ENCODE measurements at places on chromosomes 16 and 17. TPM values are rescaled to one million over a fixed set of nuclear protein-coding genes. Genes with fewer than 3 reads are reported as not detected.

- H3K4me3 ChIP-seq: no peak overlapping the region
- H3K36me3 ChIP-seq: peaks cover 18% of the 10 kb centered on the region
- no peak overlapping the region for H3K27ac ChIP-seq
- no peak for DNase-seq
These were observed 70.4 kb upstream of the CACNG5 start for GRCh38 chr17:66764506-66764905.

DNA sequence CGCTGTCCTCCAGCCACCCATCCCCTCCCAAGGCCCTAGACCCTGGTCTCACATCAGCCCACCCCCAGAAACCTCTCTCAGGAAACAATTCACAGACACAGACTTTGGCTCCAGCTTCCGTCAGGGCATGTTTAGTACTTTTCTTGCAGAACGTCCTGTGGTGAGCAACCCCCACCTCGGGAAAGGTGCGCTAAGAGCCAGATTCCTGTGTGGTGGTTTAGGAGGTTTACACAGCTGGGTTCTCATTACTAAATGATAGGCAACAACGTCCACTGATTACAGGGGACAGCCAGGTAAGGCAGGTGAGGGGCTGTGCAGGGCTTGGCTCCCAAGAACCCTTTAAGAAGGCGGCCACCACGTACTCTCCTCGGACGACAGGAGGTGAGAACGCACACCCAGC is 29.3 kb downstream of the KIFC3 start:
- H3K4me3 ChIP-seq: no peak overlapping the region
- no peak for DNase-seq
- H3K27ac ChIP-seq: no peak overlapping the region
- H3K27me3 ChIP-seq: no peaks in the 10 kb centered on the region
- no peaks in the 10 kb centered on the region for H3K4me1 ChIP-seq

GRCh38 chr17:81335773-81336157 is 40.7 kb upstream of the SLC38A10 start:
- no peaks in the 10 kb centered on the region for H3K4me1 ChIP-seq
- no peak overlapping the region for H3K27ac ChIP-seq
- H3K27me3 ChIP-seq: peaks cover 41% of the 10 kb centered on the region
- no peaks in the 10 kb centered on the region for H3K36me3 ChIP-seq
- H3K4me3 ChIP-seq: no peak overlapping the region
- no peak for DNase-seq

DNA sequence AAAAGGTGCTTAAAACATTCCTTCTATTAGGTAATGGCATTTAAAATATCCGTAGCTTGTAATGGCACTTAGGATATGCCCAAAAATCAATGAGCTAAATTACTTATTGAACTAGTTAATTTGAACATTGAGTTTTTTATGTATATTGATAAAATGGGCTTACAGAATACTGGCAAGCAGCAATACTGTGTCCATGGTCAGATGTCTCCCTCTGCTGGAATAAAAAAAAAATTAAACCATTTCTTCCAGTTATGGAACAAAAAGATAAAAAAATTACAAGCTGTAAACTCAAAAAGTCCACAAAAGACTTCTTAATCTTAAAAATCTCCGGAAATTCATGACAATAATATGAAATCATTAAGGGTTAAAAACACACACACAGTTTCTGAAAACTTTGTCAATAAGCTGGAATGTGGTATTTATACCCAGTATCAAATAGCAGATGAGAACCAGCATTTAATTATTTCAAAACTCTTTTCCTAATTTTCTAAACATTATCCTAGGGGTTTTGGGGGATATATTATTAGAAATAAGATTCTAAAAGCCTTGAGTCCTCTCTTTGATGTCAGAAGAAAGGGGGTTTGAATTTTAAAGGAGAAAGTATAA is 21.5 kb upstream of the PSMD7 start:
- no peak overlapping the region for H3K27ac ChIP-seq
- no peaks in the 10 kb centered on the region for H3K4me1 ChIP-seq
- H3K27me3 ChIP-seq: peaks cover 20% of the 10 kb centered on the region

KCNJ16 gene
- total RNA-seq: not detected

HOXB6 gene
- total RNA-seq: 0.22 TPM

ASIC2 gene
- not detected for total RNA-seq
